CD4-positive, alpha-beta memory T cell (primary cell): ENCODE measurements at places on chromosomes 7 and 10. TPM values are rescaled to one million over a fixed set of nuclear protein-coding genes. Genes with fewer than 3 reads are reported as not detected.

MRLN gene
- not detected for total RNA-seq

FAM237B gene
- total RNA-seq: not detected

- no peaks in the 10 kb centered on the region for H3K27me3 ChIP-seq
- peak overlapping the region; percentile 83 for H3K27ac ChIP-seq
- H3K4me3 ChIP-seq: peak overlapping the region; percentile 73
- H3K36me3 ChIP-seq: no peaks in the 10 kb centered on the region
- DNase-seq: no peak
Measured at GRCh38 chr10:91163869-91164474, 56.5 kb upstream of the PCGF5 start.

PRF1 gene
- 18.0 TPM for total RNA-seq

TMEM184A gene
- total RNA-seq: not detected

ITPRID1 gene
- total RNA-seq: not detected

- H3K27ac ChIP-seq: no peak overlapping the region
- no peaks in the 10 kb centered on the region for H3K4me1 ChIP-seq
- H3K36me3 ChIP-seq: no peaks in the 10 kb centered on the region
- no peak overlapping the region for H3K4me3 ChIP-seq
- H3K27me3 ChIP-seq: peaks cover 2% of the 10 kb centered on the region
Measured at GRCh38 chr7:137755427-137755826, 91.3 kb downstream of the DGKI start.

GRCh38 chr7:73969991-73970390, 58.0 kb upstream of the ELN start:
- H3K4me1 ChIP-seq: no peaks in the 10 kb centered on the region
- no peak overlapping the region for H3K4me3 ChIP-seq
- no peak for DNase-seq
- H3K36me3 ChIP-seq: no peaks in the 10 kb centered on the region
- no peaks in the 10 kb centered on the region for H3K27me3 ChIP-seq

GRCh38 chr7:100808354-100808875, 18.9 kb downstream of the EPHB4 start:
- no peak overlapping the region for H3K27ac ChIP-seq
- no peak overlapping the region for H3K4me3 ChIP-seq
- H3K27me3 ChIP-seq: no peaks in the 10 kb centered on the region
- H3K4me1 ChIP-seq: no peaks in the 10 kb centered on the region
- no peaks in the 10 kb centered on the region for H3K36me3 ChIP-seq

DNA sequence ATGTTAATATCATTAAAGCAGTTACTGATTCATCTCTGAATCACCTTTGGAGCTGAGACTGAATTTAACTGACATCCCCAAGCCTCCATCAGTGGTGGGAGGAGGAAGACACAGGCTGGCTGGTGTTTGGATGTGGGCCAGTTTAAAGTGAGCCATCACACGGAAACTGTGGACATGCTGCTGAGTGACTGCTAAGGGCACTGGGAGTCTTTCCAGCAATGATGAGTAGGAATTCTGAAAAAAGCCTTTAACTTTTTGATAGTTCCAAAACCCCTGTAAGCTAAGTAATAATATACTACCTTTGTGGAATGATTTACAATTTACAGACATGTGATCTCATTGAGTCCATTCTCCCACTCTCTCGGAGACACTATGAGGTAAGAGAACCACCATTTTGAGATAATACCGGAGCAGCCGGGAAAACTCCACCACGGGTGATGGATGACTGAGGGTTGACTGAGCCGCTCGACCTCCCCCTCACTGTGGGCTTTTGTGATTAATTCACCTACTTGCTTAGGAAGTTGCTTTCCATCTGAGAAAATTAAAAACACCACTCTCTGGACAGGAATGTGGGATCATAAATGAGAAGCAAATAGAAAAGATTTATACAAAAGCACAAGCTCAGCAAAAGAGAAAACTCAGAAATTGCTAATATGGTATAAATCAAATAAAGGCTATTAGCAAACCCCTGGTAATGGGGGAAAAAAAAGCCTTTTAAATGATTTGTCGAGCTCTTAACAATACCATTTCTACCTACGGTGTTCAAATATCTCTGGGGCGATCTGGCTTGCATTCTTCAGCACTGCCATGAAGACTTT, 194.8 kb downstream of the FANK1 start:
- H3K27ac ChIP-seq: no peak overlapping the region
- H3K27me3 ChIP-seq: no peaks in the 10 kb centered on the region
- H3K36me3 ChIP-seq: no peaks in the 10 kb centered on the region
- no peaks in the 10 kb centered on the region for H3K4me1 ChIP-seq

SP4 gene
- total RNA-seq: 47.4 TPM

PVRIG gene
- 77.4 TPM for total RNA-seq

DNA sequence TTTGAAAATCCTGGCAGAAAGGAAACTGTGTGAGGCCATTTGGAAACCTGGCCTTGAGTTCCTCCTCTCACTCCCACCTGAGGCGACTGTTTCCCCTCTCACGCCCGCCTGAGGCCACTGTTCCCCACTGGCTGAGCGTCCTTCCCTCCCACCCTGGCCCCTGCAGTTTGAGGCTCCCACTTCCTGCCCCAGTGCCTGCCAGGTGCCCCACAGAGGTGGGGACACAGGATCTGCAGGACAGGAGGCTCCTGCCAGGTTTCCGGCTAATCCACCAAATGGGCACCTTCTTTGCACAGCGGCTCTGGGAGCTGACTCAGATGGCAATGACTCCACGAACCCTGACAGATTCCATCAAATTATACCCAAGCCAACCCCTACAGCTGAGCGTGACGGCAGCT, 24.3 kb upstream of the LARP4B start:
- DNase-seq: no peak
- no peaks in the 10 kb centered on the region for H3K36me3 ChIP-seq
- H3K27ac ChIP-seq: no peak overlapping the region
- no peaks in the 10 kb centered on the region for H3K4me1 ChIP-seq
- no peaks in the 10 kb centered on the region for H3K27me3 ChIP-seq

C10orf71 gene
- total RNA-seq: not detected

DNA sequence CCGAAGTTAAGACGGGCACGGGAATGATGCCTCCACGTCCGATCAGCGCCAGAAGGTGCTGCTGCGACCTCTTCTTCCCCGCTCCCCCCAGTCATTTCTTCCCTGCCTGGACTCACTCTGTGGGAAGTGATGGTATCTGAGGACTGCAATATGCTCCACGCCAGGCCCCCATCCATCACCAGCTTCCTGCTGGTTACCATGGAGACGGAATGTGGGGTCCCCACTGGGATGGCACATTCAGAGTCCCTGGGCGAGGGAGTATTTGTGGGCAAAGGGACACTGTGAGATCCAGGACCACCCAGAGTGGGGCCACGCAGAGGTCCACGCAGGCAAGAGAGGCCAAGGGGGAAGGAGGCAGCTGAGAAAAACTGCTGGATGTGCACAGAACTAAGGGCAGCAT, 39.7 kb downstream of the CARD11 start:
- peaks cover 22% of the 10 kb centered on the region for H3K4me1 ChIP-seq
- no peak overlapping the region for H3K27ac ChIP-seq
- no peak overlapping the region for H3K4me3 ChIP-seq
- DNase-seq: no peak

DNA sequence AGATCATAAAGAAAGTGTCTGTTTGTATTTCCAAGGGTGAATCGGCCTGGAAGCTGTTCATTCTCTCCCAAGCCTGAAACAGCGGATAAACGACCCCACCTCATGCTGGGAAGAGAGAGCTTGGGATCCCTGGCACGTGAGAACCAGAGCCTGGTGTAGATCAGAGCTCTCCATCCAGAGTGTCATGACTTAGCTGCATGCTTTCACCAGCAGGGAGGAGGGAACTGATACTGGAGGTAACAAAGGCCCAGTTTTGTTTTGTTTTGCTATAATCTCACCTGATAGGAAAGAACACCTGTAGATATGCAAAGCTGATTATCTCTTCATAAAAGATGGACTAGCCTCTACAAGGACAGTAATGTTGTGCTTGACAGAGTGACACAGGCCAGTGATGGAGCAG, 236.6 kb downstream of the POM121L12 start:
- H3K36me3 ChIP-seq: no peaks in the 10 kb centered on the region
- no peak for DNase-seq

GRCh38 chr10:34006471-34006870, 672.0 kb upstream of the NRP1 start:
- H3K4me1 ChIP-seq: no peaks in the 10 kb centered on the region
- no peaks in the 10 kb centered on the region for H3K27me3 ChIP-seq
- no peak overlapping the region for H3K27ac ChIP-seq
- no peak overlapping the region for H3K4me3 ChIP-seq

DNA sequence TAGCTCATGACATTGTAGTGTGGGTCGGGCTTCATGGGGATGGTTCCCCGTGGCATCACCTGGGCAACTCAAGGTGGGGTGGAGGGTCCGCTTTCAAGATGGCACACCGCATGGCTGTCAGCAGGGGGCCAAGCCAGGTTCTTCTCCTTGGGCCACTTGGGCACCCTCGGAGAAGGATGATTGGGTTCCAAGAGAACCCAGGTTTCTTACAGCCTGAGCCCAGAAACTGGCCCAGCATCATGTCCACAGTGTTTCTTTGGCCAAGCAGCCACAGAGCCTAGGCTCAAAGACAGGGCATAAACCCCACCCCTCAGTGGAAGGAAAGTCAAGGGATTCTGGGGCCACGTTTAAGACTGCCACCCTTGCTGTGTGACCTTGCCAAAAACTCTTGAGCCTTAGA, 110.6 kb downstream of the PTPN20 start:
- H3K4me3 ChIP-seq: no peak overlapping the region
- H3K27me3 ChIP-seq: no peaks in the 10 kb centered on the region
- H3K4me1 ChIP-seq: peaks cover 6% of the 10 kb centered on the region
- H3K27ac ChIP-seq: no peak overlapping the region
- no peak for DNase-seq
- H3K36me3 ChIP-seq: no peaks in the 10 kb centered on the region

- no peak overlapping the region for H3K4me3 ChIP-seq
- H3K27ac ChIP-seq: no peak overlapping the region
- no peaks in the 10 kb centered on the region for H3K4me1 ChIP-seq
- no peaks in the 10 kb centered on the region for H3K27me3 ChIP-seq
- no peaks in the 10 kb centered on the region for H3K36me3 ChIP-seq
Measured at GRCh38 chr10:119817991-119818888, 54.4 kb downstream of the MCMBP start.
